ENCODE measurements at places on chromosomes 1 and 21.
A peak's percentile ranks its signal among the peaks of the same experiment; 100 is the strongest.

DNA sequence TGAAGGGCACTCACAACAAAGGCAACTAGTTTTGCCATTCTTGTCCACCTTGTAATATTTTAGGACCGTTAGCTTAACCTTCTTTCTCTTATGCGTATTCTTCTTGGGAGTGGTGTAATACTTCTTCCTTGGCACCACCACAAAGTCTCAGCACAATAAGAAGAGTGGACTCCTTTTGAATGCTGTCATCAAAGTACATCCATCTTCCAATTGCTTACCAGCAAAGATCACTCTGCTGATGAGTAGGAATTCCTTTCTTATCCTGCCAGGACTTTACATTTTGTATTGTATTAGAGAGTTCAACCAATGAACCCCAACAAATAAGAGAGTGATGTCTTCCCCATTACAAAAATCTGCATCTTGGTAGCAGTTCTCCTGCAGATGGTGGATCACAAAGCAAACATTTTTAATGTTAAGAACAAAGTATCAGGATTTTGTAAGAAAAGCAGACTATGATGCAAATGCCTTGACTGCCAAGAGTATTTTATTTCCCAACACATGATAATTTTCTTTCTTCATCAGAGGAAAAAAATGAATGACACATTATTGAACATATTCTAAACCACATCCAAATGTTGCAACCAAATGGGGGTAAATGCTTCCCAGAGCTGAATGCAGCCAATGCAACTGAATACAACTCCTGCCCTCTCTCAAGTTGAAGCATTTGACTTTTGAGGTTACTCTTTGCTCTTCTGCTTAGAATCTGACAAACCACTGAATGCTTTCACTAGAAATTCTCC is 5.1 kb upstream of the ARNT start:
- DNase-seq = peak; percentile 94

- peak; percentile 59 for DNase-seq
These were observed 137.3 kb downstream of the SLC30A10 start for GRCh38 chr1:219790834-219791615.

- no peak for DNase-seq
These were observed 31.9 kb upstream of the RAP1A start for GRCh38 chr1:111587509-111588174.

- DNase-seq = no peak
These were observed 47.8 kb downstream of the ADGRL4 start for GRCh38 chr1:78958711-78959110.

GRCh38 chr21:41367945-41368734 is 6.3 kb downstream of the MX2 start:
- no peak for DNase-seq

DNA sequence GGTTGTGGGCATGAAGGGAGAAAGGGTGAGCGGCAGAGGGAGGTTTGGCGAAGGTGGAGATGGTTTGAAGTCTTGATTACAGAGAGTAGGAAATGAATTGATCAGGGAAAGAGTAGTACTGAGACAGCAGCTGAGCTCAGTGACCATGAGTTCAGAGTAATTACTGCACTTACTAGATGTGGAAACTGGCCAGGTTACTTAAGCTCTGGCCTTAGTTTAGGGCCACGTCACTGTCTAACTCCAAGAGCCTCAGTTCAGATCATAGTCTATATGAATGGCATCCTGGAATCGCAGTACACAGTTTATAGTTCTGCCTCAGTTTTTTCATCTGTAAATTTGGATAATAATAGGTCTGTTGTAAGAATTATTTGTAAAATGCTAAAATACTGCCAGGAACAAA is 78.1 kb downstream of the KCTD3 start:
- no peak for DNase-seq

DNA sequence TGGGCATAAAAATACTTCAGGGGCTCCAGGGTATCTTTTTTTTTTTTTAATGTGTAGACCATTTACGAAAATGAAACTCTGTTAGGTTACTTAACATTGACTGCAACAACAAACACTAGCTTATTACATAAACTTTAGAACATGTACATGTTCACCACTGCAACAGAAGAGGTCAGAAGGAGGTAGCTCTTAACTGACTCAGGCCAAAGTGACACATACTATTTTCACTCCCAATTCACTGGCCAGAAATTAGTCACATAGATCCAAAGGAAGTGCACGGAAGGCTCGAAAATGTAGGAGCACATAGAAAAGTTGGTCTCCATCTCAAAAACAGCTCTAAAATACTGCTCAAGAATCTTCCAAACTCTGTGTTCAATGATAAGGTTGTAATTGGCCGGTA is 107.2 kb downstream of the AKT3 start:
- DNase-seq = peak; percentile 90

DNA sequence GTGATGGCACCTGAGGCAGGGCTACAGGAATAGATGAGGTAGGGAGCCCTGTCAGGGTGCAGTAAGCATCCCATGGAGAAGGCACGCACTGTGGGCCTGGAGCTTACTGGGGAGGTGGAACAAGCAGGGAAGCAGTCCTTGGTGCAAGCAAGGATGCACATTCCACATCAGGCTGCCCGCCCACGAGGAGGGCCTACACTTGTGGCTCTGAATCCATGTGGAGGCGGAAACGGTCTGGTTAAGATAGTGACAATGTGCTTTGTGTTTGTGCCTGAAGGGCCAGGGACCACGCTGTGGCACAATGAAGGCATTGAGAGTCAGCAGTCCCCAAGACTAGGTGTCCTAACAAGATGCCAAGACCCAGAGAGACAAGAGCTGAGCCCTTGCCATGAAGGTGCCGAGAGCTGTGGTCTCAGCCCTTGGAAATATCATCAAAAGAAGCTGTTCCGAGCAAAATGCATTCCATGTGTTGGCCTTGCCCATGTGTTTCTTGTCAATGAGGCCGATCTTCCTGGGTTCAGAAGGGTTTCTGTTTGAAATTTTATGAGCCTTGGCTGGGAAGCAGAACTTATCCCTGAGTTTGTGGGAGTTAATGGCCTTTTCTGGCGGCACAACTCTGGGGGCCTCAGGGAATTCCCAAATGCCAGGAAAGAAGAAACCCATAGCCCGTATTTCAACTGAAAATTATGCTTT is 111.9 kb downstream of the NGF start:
- no peak for DNase-seq

DNA sequence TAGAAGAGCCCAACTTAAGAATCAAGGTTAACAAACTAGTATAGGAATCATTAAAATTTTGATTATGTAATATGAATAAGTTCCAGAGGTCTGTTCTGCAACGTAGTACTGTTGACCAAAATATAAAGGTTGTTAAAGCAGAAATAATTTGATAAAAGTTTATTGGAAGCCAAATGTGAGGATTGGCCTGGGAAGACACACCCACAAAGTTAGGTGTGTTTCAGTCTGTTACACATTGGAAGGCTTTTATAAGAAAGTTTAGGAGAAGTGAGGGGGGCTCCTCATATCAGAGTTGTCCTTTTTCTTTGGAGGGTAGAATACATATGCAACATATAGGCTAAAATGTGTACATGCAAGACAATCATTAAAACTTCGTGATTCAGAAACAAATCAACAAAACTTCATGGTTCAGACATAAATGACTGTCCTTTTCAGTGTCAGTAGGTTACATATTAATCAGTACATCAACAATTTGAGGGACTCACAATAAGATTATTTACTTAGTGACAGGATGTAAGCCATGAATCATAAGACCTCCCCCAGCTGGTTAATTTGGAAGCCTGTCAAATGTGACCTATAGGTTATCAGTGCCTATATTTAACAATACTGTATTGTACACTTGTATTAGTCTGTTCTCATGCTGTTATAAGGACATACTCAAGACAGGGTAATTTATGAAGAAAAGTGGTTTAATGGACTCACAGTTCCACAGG is 245.0 kb upstream of the B3GALT2 start:
- peak; percentile 6 for DNase-seq

DNA sequence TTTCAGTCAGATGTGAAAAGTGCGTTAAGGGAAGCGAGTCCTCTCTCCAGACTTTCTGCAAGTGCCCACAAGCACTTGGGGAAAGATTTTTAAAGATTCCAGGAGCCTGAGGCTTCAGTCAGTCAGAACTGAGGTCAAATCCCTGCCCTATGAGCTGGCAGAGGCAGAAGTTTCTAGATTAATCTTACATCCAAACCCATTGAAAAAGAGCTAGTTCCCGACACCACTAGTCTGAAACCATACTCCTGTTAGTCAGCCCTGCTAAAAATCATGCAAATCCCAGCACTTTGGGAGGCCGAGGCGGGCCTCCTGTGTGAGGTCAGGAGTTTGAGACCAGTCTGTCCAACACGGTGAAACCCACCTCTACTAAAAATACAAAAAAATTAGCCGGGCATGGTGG is 21.0 kb downstream of the RSPH1 start:
- peak; percentile 10 for DNase-seq

GRCh38 chr1:119286587-119287181 is 81.9 kb upstream of the HAO2 start:
- DNase-seq = peak; percentile 34

GRCh38 chr1:197076585-197076984 is 9.5 kb upstream of the F13B start:
- DNase-seq = no peak

DNA sequence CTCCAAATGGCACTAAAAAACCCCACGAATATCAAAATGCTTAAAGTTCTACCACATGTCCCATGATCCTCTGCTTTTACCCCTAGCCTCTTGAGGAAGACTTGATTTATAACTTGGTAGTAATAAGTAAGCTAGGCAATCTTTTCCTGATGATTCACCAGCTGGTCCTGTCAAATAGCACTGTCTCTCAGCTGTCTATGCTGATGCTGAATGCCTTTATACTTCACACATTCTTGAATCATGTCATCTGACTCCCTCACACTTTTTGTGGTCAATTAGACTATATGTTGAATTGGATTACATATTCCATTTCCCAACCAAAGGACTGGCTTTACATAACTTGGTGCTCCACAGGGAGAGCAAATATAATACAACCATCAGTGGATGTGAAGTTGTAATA is 16.6 kb downstream of the C21orf91 start:
- DNase-seq = peak; percentile 83

Measured in EH (cell line).